ENCODE measurements at places on chromosomes 2 and 18. TPM values are rescaled to one million over a fixed set of nuclear protein-coding genes. Genes with fewer than 3 reads are reported as not detected.

DNA sequence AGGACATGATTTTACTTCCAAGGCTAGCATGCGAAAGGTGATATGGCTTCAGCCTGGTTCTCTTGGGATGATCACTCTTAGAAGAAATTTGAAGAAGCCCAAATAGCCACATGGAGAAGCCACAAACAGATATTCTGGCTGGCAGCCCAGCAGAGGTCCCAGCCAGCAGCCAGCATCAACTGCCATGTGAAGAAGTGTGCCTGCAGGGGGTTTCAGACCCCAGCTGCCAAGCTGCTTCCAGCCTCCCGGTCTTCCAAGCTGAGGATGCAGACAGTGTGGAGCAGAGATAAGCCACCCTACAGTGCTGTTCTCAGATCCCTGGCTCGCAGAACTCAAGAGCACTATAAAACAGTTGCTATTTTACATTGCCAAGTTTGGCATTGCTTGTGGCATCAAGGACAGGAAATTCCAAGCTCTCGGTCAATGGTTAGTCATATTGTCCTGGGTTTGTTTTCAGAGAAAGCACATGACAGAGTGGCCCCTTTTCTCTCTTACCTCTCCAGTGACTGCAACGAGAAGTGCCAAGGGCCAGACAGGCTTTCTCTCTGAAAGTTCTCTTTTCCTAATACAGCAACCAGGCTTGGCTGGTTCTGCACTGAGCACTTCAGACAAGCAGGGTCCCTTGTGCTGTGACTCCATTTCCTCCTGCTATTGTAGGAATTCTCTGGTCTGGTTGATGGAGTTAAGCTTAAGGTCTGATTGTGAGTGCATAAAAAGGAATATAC is 223.7 kb downstream of the ANKRD30B start:
- H3K27ac ChIP-seq, result no peak overlapping the region
- peak; percentile 26 for DNase-seq
- no peaks in the 10 kb centered on the region for H3K36me3 ChIP-seq
- no peak overlapping the region for H3K4me3 ChIP-seq

GRCh38 chr2:166803373-166804000 is 84.8 kb upstream of the XIRP2 start:
- peak; percentile 49 for DNase-seq
- H3K36me3 ChIP-seq, result no peaks in the 10 kb centered on the region
- peaks cover 17% of the 10 kb centered on the region for H3K4me1 ChIP-seq
- H3K27me3 ChIP-seq, result no peaks in the 10 kb centered on the region

DNA sequence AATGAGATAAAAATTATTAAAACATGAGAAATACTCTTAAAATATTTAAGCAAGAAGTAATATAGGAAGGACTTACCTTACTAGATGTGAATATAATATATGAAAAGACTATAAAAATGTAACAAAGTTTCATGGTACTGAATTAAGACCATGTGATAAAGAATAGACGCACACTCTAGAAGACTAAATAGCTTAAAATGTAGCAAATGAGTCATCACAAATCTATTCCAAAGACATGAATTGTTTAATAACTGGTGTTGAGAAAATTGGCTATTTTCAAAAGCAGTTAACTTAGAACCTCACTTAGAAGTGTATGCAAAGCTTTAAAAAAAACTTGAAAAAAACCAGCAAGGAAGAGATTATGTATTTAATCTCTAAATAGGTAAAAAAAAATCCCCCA is 64.1 kb downstream of the POLE4 start:
- H3K36me3 ChIP-seq, result no peaks in the 10 kb centered on the region
- no peak overlapping the region for H3K4me3 ChIP-seq
- peaks cover 4% of the 10 kb centered on the region for H3K4me1 ChIP-seq
- H3K27me3 ChIP-seq, result no peaks in the 10 kb centered on the region
- DNase-seq, result no peak

- no peaks in the 10 kb centered on the region for H3K4me1 ChIP-seq
- no peak overlapping the region for H3K4me3 ChIP-seq
- no peaks in the 10 kb centered on the region for H3K36me3 ChIP-seq
- no peak overlapping the region for H3K27ac ChIP-seq
- no peak for DNase-seq
Observed at GRCh38 chr18:79043288-79043687, 25.9 kb upstream of the ATP9B start.

- H3K27ac ChIP-seq, result no peak overlapping the region
- no peaks in the 10 kb centered on the region for H3K27me3 ChIP-seq
- H3K4me3 ChIP-seq, result peak overlapping the region; percentile 15
- H3K36me3 ChIP-seq, result no peaks in the 10 kb centered on the region
- H3K4me1 ChIP-seq, result no peaks in the 10 kb centered on the region
Observed at GRCh38 chr2:109644571-109645275, 30.6 kb downstream of the SOWAHC start.

DNA sequence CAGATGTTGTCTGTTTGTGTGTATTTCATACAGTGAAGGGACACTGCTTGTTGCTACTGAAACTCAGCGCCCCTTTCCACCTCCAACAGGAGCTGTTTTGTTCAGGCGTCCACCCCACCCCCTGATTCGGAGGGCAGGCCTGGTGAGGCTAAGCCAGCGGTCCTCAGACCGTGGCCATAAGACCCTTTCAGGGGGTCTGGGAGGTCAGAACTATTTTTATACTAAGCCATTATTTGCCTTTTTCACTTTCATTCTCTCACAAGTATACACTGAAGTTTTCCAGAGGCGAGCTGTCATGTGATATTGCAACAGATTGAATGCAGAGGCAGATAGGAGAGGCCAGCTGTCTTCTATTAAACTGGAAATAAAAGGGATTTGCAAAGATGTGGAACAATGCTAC is 39.7 kb upstream of the IGFBP5 start:
- peak; percentile 28 for DNase-seq
- H3K27me3 ChIP-seq, result no peaks in the 10 kb centered on the region
- H3K4me3 ChIP-seq, result no peak overlapping the region
- no peak overlapping the region for H3K27ac ChIP-seq

- no peak overlapping the region for H3K27ac ChIP-seq
- no peaks in the 10 kb centered on the region for H3K36me3 ChIP-seq
- no peak overlapping the region for H3K4me3 ChIP-seq
- peak; percentile 40 for DNase-seq
- H3K27me3 ChIP-seq, result no peaks in the 10 kb centered on the region
Observed at GRCh38 chr2:178306352-178307073, 112.2 kb downstream of the OSBPL6 start.

The OR6B2 gene
- total RNA-seq, result not detected

The SERPINB13 gene
- not detected for total RNA-seq
